ENCODE measurements at places on chromosomes 12 and 14.

DNA sequence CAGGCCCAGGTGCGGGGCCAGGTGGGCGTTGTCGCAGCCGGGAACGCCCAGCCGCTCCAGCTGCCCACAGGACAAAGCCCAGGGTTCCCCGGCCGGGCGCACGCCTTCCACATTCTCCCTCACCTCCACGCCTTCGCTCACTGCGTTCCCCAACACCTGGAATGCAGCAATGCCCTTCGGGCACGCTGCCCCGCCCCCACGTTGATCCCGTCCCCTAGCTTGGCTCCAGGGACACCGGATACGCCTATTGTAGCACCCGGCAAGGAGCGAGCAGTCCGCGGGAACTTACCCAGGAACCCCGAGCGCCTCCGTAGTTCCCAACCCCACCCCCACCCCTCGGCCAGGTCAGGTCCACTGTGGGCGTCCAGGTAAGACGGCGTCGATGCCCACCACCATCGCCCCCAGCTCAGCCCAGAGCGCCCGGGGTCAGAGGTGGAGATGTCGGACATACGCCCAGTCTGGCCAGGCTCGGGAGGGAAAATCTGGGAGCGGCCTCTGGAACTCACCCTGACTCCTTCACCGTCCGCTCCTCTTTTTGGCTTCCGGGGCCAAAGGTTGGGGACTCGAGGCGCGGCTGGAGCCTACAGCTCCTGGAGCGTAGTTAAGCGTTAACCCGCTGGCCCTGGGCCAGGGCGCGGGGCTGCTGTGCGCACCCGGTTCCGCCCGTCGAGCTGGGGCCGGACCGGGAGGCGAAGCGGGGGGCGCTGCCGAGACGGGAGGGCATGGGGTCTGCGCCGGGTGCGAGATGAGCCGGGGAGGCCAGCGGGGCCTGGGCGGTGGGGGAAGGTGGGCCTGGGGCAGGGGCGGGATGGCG is 594 bp upstream of the CEP170B start:
- no peak for DNase-seq

DNA sequence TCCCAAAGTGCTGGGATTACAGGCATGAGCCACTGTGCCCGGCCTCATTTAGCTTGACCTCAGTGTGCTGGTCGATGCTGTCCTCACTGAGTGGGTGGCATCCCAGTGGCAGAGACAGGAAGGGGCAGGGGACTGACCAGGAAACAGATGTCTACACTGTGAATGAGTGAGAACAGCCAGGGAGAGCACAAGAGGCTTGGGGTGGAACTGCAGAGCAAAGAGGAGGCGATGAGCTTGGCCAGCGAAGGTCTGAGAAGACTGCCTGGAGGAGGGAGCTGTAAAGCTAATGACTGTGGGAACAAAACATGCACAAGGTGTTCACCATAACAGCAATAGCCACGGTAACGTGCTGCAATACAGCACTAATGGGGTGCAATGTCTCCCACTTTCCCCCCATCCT is 57.2 kb upstream of the BEGAIN start:
- DNase-seq = peak; percentile 50

- no peak for DNase-seq
Measured at GRCh38 chr12:68375756-68376695, 43.9 kb upstream of the MDM1 start.

GRCh38 chr12:113111247-113111646 is 24.3 kb downstream of the RASAL1 start:
- no peak for DNase-seq

GRCh38 chr14:94827711-94828447 is 58.0 kb upstream of the GSC start:
- no peak for DNase-seq

DNA sequence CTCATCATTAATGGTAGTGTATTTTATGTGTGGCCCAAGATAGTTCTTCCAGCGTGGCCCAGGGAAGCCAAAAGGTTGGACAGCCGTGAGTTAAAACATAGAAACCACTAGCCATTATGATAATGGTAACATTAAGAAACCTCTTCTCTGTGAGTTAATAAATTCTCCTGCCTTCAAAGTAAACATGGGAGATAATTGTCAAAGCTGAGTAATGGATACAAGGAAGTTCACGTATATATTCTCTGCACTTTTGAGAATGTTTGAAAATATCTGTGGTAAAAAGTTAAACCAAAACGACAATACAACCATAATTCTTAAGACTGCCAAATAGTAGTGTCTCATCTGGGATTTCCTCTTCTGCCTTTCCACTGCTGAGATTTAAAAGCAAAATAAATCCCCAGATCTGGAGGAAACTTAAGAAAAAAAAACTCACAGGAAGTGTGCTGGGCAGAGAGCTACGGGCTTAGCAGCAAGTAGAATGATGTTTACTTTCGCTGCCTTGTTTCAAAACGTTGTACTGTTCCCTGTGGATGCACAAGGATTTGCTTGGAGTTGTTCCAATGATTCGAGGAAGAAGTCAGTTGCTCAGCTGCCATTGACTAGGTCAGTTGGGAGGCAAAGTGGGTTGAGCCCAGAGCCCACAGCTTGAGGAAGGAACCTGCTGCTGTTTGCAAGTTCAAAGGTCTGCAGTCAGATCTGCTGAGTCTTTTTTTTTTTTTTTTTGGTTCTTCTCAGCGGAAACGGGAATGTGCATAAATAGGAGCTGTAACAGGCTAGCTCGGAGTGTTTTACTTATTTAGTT is 1.7 kb downstream of the TPCN1 start:
- DNase-seq = peak; percentile 76

DNA sequence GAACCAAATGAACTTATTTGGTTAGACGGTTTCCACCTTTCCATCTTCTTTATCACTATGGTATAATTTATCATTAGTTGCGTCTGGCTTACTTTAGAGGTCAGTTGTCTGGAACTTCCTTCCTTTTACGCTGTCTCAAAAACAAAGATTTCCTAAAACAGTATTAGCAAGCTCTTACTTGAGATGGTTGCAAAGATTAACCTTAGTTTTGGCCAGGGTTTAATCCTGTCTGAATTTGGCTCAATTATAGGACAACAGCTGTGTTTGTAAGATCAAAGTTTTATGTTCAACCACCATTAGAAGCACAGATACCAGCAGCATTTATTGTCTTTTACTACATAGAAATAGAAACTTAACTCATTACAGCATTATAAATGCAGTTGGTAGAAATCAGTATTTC is 7.9 kb upstream of the WASHC3 start:
- no peak for DNase-seq

DNA sequence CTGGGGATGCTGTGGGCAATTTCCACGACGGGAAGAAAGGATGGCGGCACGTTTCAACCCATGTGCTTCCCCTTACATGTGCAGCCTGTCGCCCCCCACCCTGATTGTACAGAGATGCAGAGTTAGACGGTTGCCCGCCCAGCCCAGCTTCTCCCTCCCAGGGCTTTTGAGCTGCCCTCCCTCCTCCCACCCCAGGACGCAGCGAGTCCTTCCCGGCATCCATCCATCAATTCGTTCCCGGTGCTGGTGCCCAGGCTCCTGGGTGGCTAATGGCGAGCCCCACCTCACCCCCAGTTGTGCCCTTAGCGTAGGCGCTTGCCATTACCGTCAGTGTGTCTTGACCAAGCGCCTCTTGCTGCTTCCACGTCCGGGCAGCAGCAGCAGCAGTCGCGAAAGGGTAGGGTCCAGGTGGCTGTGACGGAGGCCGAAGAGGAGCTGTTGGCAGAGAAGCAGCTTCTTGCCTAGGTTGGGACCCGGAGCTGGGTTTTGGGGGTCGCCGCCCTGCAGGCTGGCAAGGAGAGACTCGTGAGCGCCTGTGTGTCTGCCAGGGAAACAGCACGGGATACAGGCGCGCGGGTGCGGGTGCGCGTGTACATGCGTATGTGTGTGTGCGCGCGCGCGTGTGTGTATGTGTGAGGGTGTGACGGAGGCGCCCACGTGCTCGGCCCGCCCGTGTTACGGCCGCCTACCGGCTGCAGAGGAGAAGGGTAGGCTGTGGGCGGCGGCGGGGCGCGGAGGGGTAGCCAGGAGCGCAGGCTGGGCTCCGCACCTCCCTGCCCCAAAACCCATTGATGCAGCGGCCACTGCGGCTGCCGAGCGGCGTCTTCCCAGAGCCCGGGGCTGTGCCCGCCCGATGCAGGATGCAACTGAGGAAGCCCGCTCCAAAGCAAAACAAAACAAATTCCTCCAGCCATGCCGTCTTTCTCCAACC is at the start of gene SLC6A15:
SLC6A15 (minus strand) TSS at position 602 of the 931 bp plus-strand sequence. CDS start 20,679 bp downstream, outside the sequence.
- DNase-seq = peak; percentile 21

DNA sequence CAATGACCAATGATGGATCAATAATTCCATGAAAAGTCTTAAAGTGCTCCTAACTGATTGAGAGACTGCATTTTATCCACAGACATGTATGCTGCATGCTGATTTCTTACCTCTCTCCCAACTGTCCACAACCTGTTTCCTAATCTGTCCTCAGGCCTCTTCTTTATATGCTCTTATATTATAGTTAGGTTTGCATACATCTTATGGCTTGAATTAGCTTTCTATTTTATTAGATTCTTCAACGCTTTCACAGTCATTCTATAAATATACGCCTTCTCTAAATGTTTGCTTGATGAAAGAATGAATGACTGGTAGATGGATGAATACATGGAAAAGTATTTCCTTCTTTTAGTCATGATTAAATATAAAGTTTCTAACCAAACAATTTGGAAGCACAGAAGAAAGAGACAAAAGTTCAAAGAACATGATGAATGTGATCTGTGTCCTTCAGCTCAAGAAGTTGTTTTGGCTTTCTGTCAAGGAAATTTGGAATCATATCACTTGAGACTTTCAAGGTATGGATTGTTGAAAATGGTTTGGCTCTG is 91.8 kb upstream of the NPAS3 start:
- no peak for DNase-seq

- DNase-seq = no peak
Measured at GRCh38 chr14:35385042-35385839, 19.3 kb downstream of the NFKBIA start.

GRCh38 chr14:26199590-26200370 is 398.1 kb downstream of the NOVA1 start:
- DNase-seq = no peak

- DNase-seq = no peak
Measured at GRCh38 chr14:49971156-49972130, 78.6 kb downstream of the ARF6 start.

- DNase-seq = no peak
Measured at GRCh38 chr14:51310505-51310944, 70.5 kb downstream of the TMX1 start.

- DNase-seq = no peak
Measured at GRCh38 chr12:130088504-130088903, 73.8 kb upstream of the FZD10 start.

DNA sequence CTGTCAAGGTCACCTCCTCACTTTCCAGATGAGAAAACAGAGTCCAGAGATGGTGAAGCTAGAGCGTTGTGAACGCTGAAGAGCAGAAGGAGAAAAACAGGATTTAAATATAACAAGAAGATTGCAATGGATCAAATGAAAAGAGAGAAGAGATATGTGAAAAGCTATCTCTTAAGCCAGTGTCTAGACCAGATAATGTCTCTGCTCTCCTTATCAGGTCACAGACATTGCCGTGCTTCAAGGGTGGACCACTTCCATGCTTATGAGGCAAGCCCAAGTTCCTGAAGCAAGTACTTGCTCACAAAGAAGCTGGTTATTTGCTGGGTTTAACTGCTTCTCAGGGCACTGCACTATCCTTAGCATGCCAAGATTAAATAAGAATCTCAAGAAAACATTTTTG is 31.6 kb upstream of the FRS2 start:
- no peak for DNase-seq

DNA sequence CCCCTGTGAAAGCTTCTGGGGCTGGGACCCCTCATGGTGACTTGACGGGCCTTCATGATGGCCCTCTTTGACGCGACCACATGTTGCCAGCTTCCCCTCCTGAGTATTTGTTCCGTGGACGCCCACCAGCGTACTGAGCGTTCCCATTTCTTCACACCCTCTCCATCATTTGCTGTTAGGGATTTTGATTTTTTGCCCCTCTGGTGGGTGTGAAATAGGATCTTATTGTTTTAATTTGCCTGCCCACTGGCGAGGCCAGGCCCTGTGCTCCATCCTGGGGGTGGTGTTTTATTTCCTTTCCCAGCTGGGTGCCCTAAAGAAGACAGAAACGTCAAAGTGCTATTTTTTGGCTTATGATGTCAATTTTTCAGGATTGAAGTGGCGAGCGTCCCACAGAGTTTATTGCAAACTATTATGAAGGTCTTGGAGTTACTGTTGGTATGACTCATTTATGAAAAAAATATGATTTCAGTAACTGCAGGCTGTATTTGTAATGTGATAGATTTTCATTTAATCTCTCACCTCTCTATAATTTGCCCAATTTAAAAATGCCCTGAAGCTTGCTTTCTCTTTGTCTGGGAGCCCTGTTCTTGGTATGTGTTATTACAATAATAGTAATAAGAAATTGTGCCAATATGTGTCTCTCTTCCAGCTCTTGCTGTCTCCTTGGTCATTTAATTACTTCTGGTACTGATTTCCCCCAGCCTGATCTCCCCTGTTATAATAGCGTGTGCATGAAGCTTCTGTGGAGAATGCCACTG is 99.6 kb downstream of the SLC25A47 start:
- no peak for DNase-seq

GRCh38 chr12:21662122-21662792 is 4.6 kb upstream of the LDHB start:
- DNase-seq = no peak

DNA sequence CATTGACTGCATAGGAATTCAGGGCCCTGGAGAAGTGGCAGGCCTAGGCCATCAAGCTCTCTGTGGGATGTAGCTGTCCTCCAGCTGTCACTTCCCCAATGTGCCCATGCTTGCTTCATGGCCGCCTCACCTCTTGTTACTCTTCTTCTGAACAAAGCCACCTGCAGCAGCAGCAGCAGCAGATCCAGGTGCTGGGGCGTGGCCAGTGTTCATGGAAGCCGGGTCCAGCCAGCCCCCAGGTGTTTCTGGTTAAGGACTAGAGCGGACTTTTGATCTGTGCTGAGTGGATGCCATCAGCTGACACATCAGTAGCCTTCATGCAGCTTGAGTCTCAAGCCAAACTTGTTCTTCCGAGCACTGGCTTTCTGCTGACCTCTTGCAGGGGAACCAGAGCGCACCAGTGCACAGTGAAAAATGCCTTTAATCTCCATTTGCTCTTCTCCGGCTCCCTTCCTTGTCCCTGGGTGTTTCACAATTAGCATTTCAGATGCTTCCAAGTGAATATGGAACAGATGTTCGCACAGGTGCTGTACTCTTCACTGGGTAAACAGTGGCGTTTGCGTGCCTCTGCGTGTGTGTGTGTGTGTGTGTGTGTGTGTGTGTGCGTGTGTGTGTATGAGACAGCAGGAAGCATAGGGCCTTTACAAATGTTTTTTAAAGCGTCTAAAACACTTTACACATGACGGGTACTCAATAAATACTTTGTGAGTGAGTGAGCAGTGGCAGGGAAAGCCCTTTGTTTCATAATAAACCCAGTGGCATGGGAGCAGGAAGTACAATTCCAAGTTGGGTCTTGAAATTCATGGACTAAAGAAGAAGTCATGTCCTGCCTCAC is 20.1 kb downstream of the TPCN1 start:
- DNase-seq = peak; percentile 87

- no peak for DNase-seq
Measured at GRCh38 chr12:6069437-6070093, 54.9 kb downstream of the VWF start.
